Left renal cortex interstitium (tissue), 4 donors: ENCODE measurements at places on chromosomes 12 and 14.

DNA sequence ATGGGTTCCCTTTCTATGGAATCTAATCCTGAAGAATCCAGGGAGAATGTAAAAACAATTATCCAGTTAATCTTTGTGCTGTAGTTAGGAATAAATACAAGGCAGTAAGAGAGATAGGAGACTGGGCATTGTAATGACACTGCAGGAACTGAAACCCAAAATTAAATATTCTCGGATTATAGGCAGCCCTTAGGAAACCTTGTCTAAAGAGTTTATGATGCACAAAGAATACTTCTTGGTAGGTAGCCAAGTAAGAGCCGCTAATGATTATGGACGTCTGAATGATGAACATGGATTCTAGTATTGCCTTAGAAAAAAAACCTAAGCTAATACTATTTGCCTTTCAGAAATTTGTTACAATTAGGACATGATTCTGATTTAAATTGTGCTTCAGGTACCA is 165.4 kb upstream of the LRIG3 start:
- DNase-seq, result no peak

DNA sequence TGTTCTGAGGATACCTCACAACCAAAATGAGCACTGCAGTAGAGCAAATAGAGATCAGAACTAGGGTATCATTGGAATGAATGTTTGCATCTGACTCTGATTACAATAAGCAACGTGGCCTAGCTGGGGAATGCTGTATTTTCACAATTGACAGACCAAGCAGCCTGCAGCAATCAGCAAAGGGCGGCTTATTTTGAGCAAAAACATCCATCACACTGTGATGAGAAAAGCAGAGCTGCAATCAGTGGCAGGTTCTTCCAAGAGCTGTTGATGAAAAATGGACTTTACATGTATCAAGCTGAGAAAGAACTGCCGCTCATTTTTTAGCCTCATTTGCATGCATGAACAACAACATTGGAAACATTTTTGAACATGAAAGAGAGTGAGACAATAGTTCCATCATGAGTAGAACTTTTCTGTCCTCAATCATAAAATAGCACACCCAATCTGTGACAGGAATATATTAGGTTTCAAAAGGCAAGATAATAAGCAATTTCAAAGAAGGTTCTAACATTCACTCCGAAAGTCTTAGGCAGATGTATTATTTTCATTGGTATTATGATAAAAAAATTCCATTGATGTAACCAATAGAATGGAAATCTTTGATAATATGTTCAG is 249.7 kb upstream of the FBXO33 start:
- DNase-seq, result no peak

- DNase-seq, result no peak
These were observed 50.0 kb upstream of the BCL2L14 start for GRCh38 chr12:12020762-12021161.

DNA sequence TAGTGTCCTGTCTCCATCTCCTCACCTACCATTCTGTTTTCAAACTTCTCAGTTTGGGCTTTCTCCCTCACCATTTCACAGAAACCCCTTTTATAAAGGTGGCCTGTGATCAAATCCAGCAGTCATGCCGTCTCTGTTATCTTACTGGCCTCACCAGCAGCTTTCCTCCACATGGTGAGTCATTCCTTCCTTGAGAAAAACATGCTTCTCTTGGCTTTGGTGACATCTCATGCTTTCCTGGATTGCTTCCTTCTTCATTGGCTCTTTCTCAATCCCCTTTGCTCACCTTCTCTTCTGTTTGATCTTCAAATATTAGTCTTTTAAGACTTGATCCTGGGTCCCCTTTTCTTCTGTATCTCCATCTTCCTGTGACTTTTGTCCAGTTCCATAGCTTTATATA is 164.9 kb downstream of the ANO4 start:
- DNase-seq, result no peak

- no peak for DNase-seq
These were observed 44.5 kb downstream of the LRRC9 start for GRCh38 chr14:59964251-59965007.

DNA sequence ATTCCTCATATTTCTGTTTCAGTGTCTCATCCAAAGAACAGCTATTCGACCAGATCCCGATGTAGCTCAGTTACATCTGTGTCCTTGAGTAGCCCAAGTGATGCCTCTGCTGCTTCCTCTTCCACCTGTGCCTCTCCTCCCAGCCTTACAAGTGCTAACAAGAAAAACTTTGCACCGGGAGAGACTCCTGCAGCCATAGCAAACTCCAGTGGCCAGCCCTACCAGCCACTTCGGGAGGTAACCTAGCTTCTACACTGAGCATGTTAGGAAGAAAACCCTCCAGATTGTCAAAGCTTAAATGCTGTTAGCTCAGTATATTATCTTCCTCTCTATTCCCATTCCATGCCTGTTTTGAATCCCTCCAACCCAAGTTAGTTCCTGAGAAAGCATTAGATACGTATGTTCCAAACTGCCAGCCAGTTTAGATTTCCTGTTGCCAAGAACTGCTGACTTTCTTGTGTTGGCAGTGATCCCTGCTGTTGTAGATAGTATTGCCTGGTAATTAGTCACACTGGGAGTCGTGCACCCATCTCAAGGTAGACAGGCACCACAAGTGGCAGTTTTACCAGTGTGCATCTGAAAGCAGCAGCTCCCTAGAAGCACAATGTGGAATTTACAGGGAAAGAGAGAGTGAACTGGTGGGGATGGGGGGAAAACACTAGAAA is 14.0 kb upstream of the KCNH3 start:
- no peak for DNase-seq

DNA sequence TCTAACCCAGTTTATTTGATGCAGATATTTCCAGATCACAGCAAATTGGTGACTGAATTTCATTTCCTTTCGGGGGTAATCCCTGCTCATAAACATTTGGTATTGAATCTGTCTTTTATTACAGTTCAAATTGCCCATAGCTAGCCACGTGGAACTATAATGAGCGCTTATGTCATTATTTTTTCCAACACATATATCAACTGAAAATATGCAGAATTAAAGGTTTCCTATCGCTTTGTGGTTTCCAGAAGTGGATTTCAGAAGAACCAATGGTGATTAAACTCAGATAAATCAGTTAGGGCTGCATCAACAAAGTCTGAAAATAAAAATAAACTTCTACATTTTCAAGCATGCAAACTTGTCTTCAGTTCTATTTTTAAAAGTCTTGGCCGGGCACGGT is 111.9 kb downstream of the PIK3C2G start:
- DNase-seq, result no peak

DNA sequence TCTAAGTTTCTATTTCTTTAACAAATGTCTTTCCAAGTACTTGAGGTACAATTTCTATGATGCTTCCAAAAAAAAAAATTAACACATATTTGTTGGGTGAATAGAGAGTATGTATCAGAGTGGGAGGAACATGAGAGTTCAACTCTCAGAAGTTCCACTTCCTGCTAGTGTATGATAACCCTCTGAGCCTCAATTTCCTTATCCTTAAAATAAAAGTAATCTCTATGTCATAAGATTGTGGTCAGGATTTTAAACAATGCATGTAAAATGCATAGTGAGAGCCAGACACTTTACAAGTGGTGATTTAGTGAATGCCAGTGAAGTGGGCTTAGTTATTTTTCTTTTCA is 270.3 kb upstream of the AMIGO2 start:
- no peak for DNase-seq

DNA sequence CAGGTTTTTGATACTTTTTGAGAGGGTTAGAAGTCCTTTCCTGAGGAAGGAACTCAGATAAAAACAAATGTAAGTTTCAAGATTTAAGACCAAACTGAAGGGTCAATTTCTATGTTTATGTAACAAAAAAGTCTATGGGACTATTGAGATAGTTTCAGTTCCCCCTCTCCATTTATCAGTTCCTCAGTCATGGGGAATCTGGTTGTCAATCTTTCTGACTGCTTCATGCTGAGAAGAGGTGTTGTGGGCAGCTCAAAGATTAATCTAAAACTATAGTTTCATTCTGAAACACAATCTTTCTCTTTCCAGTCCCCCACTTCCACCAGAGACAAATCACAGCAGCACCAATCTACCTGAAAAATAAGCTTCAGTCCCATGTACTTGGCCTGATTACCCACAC is 93.7 kb downstream of the KCNMB4 start:
- no peak for DNase-seq

- DNase-seq, result no peak
These were observed 125.7 kb upstream of the KRAS start for GRCh38 chr12:25376407-25376806.

- no peak for DNase-seq
These were observed 32.6 kb downstream of the MLXIP start for GRCh38 chr12:122111089-122111641.
